ENCODE measurements at places on chromosomes 6 and 20.
A peak's percentile ranks its signal among the peaks of the same experiment; 100 is the strongest.

DNA sequence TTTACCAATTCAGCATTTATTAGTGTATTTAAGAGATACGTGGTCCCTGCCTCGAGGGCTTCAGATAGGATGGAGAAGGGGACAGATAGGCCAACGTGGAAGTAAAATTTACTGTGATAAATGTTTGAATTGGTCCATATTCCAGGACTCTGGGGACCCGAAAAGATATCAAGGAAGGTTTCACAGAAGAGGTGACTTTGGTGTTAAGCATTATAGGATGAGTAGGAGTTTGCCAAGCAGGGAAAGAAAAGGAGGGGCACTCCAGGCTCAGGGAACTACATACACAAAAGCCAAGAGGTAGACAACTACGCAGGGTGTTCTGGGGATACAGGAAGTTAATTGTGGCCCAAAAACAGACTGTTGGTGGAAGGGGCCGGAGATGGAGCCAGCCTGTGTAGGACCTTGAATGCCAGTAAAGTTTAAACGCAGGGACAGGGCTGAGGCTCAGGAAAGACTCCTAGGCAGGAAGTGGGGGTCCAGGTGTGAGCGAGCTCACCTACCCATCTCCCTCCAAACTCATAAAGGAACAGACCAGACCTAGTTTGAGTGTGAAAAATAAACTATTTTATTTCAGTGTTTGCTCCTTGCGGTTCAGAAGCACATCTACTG is 37.0 kb downstream of the TGM2 start:
- no peak for DNase-seq

DNA sequence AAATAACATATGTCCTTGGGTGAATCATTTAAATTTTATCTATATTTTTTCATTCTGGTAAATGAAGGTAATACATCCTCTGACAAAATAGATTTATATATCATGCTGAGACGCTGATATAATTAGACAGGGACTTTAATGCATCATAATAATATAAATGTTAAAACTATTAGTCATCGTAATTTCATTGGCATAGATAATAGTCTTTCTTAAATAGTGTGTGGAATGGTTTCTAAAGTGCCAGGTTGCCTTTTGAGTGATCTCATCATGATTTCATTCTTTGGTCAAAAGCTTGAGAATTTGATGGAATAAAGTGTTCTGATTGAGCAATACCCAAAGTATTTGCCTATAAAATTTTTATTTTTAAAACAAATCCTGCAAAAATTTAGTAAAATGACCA is 43.2 kb upstream of the BMP5 start:
- peak; percentile 47 for DNase-seq

GRCh38 chr6:127180426-127180825 is 62.0 kb downstream of the RSPO3 start:
- peak; percentile 76 for DNase-seq

DNA sequence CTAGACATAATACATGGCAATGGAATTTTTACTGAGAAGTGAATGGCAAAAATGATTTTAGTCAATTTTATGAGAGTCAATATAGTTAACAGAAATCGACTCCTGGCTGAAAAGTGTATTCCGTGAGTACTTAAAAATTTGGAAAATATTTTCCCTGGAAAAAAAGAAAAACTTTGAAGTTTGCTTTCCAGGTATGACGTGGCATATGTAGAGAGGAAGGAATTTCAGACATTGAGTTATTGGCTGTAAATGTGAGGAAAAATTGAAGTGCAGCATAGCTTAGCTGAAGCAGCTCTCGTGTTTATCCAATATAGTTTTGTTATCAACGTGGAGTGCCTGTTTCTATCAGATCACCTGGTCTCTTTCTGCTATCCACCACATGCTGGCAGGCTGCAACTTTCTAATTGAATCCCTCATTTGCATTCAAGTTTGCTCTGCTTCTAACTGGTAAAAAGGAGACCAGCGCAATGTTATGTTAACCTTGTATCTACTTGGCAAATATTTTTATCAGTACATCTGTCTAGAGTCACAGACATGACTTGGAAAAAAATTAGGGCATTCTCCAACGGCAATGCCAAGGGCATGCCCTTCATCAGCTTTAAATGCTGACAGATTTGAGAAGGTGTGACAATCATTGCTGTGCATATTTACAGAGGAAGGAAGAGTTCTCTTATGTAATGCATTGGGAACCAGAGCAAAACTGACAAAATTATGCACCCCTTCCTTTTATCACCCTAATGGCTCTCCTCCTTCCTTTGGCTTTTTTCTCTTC is 1102.8 kb upstream of the FLRT3 start:
- no peak for DNase-seq

GRCh38 chr20:22762576-22763256 is 178.3 kb upstream of the FOXA2 start:
- no peak for DNase-seq

DNA sequence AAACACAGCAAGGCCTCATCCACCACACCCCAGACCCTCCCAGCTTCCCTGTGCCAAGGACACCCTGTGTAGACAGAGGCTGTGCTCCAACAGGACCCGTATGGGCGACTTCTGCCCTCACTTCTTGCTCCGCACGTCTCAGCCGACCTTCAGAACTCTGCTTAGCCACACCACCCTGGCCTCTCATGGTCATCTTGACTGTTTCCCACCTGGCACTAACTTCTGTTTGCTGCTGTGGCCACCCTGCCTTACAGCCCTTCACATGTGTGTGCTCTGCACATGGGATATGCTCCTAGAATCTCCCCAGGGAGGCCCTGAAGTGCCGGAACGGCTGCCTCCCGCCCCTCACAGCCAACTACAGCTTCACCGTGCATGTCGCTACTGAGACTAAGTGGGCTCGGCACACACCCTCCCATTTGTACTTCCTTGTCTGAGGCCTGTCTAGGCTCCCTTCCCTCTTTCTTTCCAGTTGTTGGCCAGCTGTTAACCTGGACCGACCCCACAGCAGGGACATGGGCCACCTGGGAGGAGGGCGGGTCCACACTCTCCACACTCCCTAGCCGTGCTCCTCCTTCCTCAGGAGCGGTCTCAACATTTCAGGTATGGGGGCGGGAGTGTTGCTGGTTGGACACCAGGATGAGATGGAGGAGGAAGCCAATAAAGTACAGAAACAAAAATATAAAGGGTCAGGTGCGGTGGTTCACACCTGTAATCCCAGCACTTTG is 69.6 kb downstream of the PYGB start:
- DNase-seq, result no peak

GRCh38 chr6:42484261-42484660 is 32.5 kb upstream of the TRERF1 start:
- no peak for DNase-seq

GRCh38 chr6:137426007-137426689 is 68.0 kb downstream of the OLIG3 start:
- DNase-seq, result no peak

DNA sequence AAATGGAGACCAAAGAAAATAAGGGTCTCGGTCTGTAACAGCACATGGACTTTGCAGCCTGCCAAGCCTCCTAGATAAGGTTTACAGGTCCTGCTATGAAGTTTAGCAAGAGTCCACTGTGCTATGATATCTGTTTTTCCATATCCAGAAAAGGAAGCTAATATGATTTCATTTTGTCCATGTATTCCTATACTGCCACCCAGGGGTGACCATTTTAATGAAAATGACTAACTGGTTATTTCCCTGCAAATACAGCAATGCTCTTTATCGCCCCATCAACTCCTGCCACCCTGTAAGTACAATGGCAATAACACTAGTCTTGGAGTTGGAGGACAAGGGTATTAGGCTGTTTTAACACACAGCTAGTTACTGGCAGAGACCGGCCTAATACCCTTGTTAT is 115.2 kb upstream of the GLP1R start:
- DNase-seq, result no peak

DNA sequence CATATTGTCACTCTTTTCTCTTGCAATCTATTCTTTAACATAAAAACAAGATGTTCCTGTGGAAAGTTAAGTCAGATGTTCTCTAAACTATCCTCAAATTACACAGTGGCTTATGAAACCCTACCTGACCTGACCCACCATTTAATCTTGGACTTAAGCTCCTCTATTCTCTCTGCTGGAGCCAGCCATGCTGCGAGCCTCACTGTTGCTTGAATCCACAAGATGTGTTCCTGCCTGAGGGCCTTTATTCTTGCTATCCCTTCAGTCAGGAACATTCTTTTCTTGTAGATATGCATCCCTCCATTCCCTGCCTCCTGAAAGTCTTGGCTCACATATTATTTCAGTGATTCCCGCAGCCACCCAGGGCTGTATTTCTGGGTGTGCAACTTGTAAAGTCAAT is 283.2 kb downstream of the EPHA7 start:
- no peak for DNase-seq

- no peak for DNase-seq
Observed at GRCh38 chr20:46802722-46803121, 91.9 kb upstream of the EYA2 start.

- DNase-seq, result no peak
Observed at GRCh38 chr6:146948790-146949342, 255.4 kb upstream of the STXBP5 start.

DNA sequence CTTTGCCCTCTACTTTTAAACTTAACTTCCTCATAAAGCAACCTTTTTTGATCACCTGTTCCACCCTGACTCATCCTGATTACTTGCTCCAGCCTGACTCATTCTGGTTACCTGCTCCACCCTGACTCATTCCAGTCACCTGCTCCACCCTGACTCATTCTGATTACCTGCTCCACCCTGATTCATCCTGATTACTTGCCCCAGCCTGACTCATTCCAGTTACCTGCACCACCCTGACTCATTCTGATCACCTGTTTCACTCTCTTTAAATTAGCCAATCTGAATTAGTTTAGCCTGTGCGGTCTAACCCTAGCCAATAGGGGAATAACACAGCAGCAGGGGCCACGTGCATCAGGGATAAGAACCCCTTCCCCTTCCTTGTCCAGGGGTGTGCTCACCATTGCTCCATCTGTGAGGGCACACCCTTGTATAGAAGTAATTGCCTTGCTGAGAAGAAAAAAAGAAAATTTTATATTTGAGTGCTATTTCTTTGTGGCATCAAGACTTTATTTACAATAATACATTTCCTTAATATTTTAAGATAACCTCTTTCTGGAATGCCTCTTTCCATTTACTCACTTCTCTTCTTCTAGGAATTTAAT is 17.9 kb downstream of the HLA-G start:
- DNase-seq, result no peak

DNA sequence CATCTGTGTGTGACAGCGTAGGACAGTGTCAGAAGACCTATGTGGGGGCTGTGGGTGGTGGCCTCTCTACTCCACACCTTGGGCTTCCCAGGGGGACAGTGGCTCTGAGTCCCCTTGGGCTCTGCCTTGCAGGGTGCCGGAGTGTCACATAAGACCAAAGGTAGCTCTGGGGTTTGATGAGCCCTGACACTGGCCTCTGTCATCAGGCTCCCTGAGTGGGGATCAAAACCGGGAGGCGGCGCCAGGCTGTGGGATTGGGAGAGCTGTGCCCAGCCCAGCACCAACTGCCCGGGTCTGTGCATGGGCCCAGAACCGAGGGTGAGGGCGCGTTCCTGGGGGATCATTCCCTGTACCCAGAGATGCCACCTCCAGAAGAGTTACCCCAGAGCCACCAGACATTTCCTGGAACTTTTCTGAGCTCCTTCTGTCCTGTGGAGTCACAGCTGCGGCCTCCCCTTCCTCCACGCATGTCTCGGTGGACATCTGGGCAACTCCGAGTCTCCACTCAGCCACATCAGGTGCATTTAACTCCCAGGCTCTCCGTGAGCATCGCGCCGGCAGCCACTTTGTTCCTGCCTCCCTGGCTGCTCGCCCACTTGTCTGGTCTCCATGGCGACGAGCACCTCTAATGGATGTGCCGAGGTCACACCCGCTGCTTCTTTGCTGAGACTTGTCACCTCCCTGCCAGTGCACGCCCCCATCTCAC is 94.7 kb downstream of the TMEM242 start:
- no peak for DNase-seq

DNA sequence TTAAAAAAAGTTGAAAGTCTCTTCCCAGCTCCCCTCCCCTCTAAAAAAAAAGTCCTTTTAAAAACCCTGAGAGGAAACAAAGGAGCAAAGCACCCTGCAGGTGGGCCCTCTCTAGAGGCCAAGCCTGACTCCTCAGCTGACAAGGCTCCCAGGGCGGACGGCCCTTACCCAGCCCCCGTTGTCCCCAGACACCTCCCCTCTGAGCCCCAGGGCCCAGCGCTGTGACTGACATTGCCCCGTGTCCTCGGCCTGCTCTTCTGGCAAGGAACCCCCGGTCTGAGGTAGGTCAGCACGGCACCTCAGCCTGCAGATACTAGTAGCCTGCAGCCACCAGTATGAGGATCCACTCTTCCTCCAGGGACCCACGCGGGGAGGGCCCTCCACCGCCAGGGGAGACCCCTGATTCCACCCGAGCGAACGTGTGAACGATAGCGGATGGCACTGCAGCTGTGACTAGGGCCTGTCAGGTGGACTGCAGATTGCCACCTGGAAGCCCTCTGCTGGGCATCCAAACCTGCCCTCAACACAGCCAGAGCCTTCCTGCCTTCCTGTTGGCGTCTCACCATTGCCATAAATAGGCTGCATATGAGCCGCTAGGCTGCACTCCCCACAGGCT is 34.2 kb downstream of the FOXC1 start:
- DNase-seq, result no peak

Measured in fibroblast of upper back skin (primary cell).